CD4-positive, alpha-beta T cell treated with Interleukin-17A for 4 hours (primary cell): ENCODE measurements at places on chromosomes 3 and 15.
A peak's percentile ranks its signal among the peaks of the same experiment; 100 is the strongest.

DNA sequence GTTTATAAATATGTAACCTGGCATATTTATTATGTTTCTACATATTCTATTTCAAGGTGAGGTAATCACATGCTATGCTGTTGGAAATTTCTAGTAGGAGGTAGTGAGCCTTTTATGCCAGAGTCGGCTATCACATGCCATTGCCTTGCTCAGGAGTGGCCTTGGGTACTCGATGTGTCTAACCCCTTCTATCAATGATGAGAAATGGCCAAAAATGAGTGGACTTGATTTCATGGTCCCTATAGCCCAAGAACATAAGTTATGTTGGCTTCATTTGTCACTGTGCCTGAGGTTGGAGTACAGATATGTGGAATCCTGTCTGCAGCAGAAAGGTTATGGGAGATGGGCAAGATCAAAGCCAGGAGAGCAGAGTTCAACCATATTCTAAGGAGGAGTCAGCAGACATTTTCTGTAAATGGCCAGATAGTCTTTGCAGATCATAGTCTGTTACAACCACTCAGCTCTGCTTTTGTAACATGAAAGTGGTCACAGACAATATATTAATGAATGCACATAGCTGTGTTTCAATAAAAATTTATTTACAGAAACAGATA, 554.4 kb downstream of the PDCD6IP start:
- no peak for DNase-seq

DNA sequence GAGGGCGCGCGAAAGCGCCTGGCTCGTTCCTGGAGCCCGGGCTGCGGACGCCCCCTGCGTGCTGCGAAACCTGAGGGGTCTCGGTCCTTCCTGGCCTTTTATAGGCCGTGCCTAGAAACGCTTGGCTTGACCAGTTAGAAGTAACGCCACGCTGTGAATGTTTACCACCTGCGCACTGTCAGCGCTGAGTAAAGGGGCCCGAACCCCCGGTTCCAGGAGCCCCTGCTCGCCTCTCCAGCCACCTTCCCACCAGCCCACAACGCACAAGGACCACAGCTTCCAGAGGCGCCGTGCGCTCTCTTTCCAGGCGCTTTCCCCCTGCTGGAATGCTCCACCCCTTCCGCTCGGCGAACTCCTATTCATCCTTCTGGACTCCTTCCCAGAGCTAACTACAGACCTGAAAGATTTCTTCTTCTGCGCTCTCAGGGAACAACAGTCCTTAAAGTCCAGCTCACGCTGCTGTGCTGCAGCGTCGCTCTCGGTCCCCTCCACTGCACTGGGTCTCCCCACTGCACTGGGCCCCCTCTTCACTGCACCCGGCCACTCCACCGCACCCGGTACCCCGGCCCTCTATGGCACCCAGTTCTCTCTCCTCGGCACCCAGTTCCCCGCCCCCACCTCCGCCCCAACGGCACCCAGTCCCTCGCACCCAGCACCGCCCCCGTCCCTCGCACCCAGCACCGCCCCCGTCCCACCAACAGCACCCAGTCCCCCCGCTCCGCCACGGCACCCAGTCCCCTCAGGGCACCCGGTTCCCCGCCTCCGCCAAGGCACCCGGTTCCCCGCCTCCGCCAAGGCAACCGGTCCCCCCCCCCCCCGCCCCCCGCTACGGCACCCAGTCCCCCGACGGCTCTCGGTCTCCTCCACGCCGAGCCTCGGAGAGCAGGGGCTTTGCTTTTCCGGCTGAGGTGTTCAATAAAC, 69.8 kb downstream of the SQOR start:
- DNase-seq = peak; percentile 47

DNA sequence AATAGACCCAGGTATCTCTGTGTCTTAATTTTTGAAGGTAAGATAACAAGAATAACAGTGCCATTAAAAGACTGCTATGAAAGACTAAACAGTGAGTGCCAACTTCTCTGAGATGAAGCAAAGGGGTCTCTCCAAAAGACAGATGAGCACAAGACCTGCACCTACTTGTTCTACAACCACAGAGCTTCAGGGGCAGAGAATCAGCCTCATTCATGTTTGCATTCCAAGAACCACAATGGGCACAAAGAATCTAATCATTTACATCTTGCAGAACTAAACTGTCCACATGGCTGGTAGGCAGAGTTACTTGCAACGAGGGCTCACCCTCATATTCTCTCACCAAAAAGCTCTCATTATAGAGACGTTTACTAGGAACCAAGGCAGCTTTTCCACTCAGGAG, 83.9 kb downstream of the PEAK1 start:
- DNase-seq = no peak

- no peak for DNase-seq
Measured at GRCh38 chr15:40562691-40563090, 2.2 kb downstream of the CCDC32 start.

- DNase-seq = no peak
Measured at GRCh38 chr3:126666658-126667528, 12.0 kb upstream of the TXNRD3 start.

- no peak for DNase-seq
Measured at GRCh38 chr15:77869021-77869895, 208.3 kb downstream of the TBC1D2B start.

GRCh38 chr3:132256989-132257388, 60.2 kb upstream of the ACP3 start:
- no peak for DNase-seq

DNA sequence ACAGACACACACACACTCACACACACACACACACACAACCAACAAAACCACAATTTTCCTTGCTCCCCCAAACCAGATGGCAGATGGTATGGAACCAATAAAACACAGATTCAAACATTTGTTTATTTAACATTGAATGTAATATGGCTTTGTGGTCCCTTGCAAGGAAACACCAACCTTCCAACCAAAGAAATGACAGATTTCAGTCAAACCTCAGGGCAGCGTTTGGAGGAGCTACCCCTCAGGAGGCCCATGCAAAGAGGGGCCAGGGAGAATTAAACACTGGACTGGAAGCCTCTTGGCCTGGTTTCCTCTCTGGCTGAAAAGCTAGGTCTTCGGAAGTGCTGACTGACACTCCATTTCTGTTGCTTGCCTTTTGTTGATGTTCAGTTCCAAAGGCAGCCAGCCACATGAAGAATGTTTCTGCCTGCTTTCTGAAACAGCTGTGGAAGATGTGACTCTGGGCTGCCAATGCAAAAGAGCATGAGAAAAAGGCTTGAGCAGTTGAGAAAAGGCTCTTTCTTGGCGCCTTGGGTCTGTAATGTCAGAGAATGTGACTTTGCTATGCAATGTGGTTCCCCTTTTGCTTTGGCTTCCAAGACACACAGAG, 296.1 kb downstream of the RPLP1 start:
- no peak for DNase-seq

DNA sequence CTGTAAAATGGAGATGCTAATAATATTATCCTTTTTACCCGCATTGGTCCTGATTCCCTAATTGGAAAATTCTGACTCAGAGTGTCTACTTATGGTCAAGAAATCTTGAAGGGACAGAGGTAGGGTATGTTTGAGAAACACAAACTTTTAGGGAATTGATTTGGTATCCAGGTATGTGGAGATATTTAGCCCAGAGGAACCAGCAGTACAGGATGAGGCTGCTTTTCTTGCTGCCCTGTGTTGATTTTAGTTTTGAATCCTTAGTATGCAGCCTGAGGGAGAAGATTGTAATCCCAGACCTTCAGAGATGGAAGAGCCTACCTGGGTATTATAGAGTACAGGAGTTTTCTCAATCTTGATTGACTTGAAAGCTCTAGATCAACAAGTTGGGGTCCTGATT, 569.1 kb downstream of the PDCD6IP start:
- no peak for DNase-seq

GRCh38 chr3:170327040-170327808, 30.3 kb upstream of the SKIL start:
- no peak for DNase-seq

DNA sequence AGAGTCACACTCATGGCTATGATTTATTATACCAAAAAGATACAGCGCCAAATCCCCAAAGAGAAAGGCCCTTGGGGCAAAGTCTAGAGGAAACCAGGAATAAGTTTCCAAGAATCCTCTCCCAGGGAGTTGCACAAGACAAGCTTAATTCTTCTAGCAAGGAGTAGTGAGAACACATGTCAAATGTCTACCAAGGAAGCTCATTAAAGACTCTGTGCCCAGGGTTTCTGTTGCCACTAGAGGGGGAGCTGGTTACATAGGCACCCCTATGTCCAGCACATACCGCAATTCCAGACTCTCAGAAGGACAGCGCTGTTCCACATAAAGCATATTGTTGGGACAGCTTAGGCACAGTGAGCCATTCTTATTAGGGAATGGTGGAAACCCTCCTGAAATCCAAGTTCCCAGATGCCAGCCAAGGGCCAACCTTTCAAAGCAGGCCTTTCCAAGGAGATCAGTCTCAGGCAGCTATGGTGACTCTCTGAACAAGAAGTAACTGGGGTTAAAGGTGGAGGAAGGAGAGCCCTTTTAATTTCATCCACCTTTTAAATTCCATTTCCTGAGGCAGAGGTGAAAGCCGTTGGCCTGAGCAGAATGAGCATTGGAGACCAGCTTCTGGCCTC, 194.2 kb downstream of the UACA start:
- no peak for DNase-seq

DNA sequence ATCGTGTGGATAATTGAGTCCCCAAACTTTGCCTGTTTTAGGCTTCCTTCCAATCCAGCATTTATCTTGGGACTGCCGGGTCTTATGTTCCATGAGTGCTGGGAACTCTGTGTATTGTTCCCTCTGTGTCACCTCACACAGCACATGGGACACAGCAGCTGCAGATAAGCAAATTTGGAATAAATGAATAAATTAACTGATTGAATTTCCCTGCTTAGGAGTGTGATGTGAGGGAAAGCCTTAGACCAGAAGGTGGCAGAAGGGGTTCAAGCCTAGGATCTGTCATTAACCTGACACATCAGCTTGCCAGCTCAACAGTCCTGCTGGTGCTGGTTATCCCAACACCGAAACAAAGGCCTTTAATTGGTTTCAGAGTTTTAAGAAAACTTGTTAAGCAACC, 114.3 kb downstream of the OXSM start:
- DNase-seq = no peak

GRCh38 chr15:68489421-68489820, 57.5 kb upstream of the ITGA11 start:
- no peak for DNase-seq

GRCh38 chr3:194092881-194093301, 43.1 kb upstream of the HES1 start:
- DNase-seq = no peak

GRCh38 chr3:17195856-17196604, 311.3 kb downstream of the PLCL2 start:
- no peak for DNase-seq

- no peak for DNase-seq
Measured at GRCh38 chr3:178206521-178206920, 329.7 kb upstream of the KCNMB2 start.

DNA sequence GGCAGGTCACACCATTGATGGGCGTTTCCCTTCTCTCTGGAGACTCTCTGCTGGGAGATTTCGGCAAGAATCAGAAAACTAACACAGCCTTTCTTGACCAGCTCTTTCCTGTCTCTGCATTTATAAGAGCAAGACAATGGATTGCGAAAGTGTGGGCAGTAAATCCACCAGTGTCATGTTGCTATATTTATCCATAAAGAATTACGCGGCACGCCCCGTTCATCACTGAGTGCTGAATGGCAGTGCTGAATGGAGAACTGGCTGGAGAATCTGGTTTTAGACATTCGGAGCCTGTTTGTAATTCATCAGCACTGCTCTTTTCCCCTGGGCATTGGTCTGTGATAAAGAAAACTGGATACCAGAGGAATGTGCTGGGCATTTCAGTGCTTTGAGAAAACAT, 2.0 kb upstream of the CEMIP start:
- no peak for DNase-seq

GRCh38 chr3:46950650-46951241, 25.8 kb downstream of the CCDC12 start:
- DNase-seq = no peak

- no peak for DNase-seq
Measured at GRCh38 chr15:44695294-44695693, 15.8 kb downstream of the PATL2 start.

GRCh38 chr15:76059320-76060117, at the start of gene TMEM266:
TSS of gene TMEM266 (plus strand) at chr15:76059985. CDS start at chr15:76134264, 74,279 bp downstream.
- peak; percentile 23 for DNase-seq

DNA sequence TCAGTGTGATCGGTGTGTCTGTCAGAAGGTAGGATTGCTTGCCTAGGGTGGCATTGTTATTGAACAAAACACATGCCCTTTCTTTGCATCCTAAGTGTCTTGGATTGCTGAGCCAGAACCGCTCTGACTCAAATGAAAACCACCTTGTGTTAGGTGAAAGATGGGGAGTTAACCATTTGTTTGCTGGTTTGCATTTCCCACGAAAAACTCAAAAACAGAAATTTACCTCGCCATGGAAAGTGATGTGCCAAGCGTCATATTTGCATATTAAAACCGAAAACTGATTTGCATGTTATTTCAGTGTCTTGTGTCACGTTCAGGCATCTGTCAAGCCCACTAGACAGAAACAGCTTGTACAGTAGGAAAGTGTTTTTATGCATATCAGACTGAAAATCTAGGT, 474.6 kb upstream of the TPRG1 start:
- no peak for DNase-seq

DNA sequence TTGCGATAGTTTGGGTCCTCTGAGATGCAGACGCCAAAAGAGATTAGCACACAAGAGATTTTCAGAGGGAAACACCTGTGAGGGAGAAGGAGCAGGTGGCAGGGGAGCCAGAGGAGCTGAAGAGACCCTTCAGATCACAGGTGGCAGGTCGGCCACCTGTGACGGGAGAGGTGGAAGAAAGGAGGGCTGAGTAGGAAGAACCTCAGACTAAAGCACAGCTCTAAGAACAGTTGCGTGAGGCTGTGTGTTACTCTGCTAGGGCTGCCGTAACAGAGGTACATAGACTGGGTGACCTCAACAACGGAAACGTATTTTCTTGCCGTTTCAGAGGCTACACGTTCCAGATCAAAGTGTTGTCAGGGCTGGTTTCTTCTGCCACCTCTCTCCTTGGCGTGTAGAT, 38.5 kb downstream of the C2CD4A start:
- DNase-seq = no peak

DNA sequence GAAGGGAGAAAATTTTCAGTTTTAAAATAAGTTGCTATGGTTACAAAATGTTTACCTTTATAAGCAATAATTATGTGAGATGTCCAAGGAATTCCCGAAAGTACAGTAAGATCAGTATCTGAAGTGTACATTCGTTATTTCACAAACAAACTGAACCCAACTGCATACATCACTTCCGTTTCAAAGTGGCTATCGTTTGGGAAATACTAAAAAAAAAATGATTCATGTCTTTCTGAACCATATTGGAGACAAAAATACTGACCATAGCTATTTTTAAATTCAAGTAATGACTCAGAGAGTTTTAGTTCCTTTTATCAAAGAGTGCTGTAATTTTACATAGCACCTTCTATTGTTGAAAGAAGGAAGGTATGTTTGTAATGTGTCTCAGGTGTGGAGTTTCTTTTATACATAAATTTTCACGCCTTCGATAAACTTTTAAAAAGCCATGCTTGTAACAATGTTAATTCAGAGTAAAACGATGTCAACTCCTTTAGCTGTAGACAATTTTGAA, 8.0 kb upstream of the ANKRD28 start:
- no peak for DNase-seq
